NCI-H2081 (cell line): ENCODE measurements at places on chromosomes 13 and 19.

GRCh38 chr19:16575282-16575681 lies 3.1 kb upstream of the SLC35E1 start:
- DNase-seq, result no peak

DNA sequence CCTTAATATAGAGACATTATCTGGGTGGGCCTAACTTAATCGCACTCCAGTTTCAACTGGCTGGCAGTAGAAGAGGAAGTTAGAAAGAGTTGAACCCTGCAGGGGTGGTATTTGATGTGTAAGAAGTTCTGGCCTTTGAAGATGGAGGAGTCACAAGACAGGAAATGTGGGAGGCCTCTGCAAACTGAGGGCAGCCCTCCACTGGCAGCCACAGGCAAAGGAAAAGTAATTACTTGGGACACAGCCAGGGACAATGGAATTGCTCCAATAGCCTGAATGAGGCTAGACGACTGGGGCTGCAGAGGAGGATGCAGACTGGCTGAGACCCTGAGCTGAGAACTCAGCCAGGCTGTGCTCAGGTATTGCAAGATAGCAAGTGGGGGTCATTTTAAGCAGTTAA lies 703.3 kb upstream of the ARGLU1 start:
- DNase-seq, result peak; percentile 82

GRCh38 chr19:33519416-33519815 lies 2.2 kb downstream of the PEPD start:
- no peak for DNase-seq

DNA sequence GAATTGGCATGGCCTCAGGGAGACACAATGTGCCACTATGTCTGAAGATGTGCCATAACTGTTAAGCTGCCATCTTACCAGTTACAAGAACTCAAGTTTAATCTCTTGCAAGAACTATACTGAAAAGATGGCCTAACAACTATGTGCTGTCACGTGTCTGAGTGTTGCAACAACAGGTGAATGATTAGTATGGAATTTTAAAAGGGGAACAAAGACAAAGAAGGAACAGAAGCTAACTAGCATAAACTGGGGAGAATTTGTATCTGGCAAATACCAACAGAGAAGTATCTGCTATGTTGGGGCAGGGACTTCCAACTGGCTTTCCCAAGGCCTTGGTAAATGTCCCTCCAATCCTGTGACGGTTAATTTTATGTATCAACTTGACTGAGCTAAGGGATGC lies 11.5 kb upstream of the ACOD1 start:
- no peak for DNase-seq

DNA sequence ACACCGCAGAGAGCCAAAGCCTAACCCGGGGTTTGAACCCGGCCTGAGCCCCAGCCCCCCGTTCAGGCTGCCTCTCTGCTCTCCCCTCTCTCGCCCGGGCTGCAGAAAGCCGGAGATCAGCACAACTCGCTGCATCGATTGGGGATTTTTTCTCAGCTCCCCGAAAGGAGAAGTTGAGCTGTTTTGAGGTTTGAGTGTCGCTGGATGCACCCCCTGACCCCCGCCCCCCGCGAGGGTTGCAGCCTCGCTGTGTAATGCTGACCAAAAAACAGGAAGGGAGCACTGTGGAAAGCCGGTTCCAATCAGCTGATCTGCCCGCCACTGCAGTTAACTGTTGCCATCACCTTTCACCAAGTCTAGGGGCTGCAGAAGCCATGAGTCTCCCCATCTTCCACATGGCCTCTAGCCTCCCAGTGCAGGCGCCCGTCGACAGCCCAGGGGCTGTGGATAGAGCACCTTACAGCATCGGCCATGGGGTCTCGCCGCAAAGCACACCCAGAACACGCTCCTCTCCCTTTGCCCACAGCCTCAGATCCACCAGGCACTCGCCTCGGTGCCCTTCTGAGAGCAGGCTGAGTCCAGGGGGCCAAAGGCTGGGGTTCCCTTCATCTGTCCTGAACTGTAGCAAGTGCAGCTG lies 34.5 kb downstream of the MYO9B start:
- DNase-seq, result no peak

DNA sequence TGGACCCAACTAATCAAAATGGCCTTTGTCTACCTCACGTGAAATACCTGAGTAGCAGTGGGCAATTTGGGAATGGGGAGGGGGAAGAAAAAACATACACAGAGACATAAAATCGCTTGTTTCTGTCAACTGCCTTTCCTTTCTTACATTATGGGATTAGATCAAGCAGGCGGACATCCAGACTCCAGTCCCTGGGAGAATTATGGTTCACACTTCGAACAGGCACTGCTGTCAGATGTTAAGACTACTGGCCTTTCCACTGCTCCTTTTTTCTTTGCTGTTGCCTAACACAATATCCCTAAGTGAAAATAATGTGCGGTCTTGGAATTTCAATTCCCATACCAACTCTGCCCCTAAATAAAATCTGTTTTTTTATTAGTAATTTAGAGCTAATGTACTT lies 1719.7 kb upstream of the SLC10A2 start:
- no peak for DNase-seq

DNA sequence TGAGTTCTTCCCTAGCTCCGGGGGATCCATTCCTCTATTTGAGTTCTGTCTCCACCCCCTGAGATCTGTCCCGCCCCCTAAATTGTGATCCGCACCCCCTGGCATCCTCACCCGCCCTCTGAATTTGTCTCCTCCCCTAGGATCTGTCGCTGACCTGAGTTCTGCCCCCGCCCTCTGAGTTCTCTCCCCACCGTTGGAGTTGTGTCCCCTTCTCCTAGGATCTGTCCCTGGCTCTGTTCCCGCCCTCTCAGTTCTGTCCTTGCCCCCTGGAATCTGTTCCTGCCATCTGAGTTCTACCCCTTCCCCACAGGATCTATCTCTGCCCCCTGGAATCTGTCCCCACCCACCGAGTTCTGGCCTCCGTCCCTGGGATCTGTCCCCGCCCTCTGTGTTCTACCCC lies 1.0 kb upstream of the SLC17A7 start:
- no peak for DNase-seq

DNA sequence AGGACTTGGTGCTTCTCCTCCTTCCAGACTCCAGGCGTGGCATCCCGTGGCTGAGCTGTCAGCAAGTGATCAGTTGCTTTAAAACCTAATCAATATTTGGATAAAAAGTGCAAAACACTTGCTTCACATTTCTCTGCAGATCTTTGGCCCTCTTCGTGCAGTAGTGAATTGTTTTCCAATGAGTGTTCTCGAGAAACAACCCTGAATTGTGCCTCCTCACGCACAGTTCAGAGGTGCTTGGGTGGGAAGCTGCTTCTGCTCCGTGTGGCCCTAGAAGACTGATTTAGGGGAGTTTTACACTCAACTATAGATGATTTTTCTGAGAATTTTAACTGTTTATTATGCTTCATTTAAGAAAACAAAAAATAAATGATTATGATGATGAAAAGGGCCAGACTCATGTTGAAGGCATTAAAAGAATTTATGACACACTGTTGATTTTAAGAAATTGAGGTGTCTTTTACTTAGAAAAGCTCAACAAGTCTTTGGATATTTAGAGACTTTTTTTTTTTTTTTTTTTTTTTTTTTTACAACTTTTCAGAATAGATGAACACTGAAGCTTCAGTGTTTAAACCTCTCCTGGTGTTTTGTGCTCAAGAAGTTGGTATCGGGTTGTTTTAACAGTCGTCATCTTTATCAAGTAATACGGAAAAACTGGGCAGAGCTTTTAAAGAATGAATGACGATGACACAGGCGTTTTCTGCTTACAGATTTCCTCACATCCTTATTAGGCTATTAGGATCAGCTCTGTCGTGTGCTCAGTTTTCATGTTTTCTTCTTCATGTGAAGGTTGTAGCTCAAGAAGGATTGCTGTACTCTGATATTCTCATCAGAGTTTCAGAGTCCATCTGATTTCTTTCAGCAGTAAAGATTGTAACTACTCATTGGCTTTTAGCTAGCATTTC lies 39.5 kb upstream of the TEX29 start:
- no peak for DNase-seq

DNA sequence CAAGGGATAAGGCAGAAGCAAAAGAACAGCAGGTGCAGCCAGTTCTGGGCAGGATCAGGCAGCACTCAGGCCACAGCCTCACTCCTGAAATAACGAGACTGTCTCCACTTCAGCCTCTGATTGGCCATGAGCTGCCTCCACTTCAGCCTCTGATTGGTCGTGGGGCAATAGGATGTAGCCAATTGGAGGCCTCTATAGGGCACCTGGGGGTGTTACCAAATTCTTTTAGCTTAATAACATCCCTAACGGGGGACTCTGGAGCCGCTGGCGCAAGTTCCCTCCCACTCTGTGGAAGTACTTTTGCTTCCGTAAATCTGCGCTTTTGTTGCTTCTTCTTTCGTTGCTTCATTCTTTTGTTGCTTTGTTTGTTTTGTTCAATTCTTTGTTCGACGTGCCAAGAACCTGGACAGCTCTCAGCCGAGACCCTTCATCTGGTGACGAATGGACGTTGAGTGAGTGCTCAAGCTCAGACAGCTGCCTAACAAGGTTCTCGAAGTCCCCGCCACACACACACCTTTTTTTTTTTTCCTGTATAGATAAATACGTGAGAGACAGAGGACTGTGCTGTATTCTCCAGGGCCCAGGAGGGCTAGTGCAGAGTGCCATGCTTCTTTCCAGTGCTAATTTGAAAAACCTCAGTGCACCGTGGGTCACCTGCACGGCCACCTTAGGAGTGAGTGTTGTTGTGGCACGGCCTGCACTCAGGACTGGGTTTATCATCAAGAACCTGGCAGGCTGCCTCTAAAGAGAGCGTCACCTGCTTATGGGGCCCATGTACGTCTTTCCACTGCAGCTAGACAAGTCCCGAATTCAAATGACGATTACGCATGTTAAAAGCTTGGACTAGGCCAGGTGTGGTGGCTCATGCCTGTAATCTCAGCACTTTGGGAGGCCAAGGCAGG lies 32.0 kb upstream of the TUBGCP3 start:
- peak; percentile 60 for DNase-seq

GRCh38 chr13:42043676-42044075 lies 4.8 kb upstream of the DGKH start:
- no peak for DNase-seq

DNA sequence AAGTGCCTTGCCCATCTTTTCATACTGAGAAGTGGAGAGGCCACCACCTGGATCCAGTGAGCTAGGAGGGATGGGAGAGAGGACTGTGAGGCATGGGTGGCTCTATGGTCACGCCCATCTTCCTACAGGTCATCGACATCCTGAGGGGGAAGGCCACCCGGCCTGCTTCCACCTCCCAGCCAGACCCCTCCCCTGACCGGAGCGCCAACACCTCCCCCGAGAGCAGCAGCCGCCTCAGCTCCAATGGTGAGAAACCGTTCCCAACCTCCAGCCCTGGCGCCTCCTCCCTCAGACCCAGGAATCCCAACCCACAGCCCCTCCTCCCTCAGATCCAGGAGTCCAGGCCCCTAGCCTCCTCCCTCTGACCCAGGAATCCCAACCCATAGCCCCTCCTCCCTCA lies 10.1 kb downstream of the BCL3 start:
- no peak for DNase-seq

DNA sequence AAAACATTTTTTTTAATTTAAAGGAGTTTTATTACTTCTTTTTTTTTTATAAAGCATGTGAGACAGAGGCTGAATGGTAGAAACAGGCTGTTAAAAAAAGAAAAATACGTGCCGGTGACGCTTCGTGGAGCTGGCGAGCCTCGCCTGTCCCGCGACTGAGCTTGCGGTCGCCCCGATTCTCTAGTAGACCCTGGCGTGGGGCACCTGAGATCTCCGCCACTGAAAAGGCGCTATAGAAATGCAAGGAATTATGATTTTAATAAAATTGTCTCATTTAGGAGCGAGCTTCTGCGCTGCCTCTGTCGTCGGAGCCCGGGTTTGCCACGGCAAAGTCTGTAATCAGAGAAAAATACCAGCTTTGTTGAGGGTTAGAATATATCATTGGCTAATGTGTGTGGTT lies 18.4 kb downstream of the NFIX start:
- no peak for DNase-seq

- no peak for DNase-seq
Observed at GRCh38 chr13:99559560-99559959, 58.3 kb downstream of the TM9SF2 start.
